ENCODE measurements at places on chromosomes 7 and 10. TPM values are rescaled to one million over a fixed set of nuclear protein-coding genes. Genes with fewer than 3 reads are reported as not detected.
A peak's percentile ranks its signal among the peaks of the same experiment; 100 is the strongest.

DNA sequence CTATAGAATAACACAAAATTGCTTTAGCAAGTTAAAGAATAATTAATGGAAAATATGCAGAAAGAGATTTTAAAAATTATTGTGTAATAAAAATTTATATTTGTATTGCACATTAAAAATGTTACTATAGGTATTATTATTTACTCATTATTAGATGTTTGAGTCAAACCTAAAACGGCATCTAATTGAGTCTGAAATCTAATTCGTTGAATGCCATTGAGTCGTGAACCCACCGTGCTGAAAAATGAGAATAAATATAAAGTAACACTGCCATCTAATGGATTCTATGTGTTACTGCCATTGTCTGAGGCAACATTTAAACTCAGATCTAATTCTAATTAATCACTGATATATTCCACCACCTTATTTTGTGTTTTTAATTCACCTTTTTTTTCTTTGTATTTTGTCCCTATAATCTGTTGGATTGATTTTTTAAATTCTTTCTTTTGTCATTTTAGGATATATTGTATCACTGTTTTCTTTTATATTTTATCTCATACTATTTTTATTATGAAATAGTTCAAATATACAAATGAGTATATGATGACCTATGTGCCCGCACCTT is 62.2 kb downstream of the SAMD9 start:
- no peak for DNase-seq

DNA sequence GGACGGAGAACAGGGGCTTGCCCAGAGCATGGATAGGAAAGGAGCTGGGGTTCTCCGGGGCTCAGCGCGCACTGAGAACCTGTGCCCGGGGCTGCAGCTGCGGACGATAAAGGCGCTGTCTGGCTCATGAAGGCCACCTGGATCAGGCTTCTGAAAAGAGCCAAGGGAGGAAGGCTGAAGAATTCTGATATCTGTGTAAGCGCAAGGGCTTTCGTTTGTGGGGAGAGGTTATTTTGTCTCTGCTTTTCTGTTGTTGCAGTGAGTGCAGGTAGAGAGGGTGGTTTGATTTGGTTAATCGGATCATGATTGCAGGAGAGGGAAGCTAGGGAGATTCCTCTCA is 250.5 kb downstream of the NSUN6 start:
- DNase-seq: no peak

- DNase-seq: no peak
These were observed 1.6 kb downstream of the SFMBT2 start for GRCh38 chr10:7409045-7409731.

DNA sequence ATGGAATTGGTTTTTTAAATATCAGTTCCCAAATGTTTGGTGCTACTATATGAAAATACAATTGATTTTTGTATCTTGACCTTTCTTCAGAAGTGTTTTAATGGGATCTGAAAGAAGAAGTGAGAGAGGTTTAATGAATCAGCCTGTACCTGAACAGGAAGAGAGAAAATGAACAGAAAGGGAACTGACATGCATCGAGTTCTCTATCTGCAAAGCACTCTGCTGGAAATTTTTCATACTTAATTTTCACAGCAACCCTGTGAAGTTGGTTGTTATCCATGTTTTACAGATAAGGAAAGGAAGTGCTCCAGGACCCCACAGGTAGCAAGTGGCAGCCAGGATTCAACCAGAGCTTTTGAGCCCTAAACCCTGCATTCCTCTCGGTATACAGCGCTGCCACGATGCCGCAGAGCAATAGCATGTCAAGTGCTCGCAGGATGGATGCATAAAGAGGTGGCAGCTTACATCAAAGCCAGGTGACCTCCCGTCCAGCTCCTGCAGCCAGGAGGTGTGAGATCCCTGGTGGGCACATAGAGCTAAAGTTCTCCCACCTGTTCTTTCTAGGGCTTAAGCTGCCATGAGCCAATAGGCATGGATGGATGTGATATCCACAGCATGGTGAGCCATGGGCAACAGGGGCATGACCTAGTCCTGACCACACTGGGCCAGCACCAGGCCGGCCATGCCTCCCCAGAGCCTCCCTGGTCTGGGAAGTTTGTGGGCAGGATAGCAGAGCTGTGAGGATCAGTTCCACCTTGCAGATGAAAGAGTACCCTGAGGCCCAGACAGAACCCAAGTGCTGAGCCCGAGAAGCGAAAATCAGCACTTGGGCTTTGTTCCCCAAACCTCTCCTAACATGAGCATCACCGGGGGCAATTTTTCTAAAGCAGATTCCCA is 57.2 kb downstream of the CALML3 start:
- DNase-seq: peak; percentile 35

DNA sequence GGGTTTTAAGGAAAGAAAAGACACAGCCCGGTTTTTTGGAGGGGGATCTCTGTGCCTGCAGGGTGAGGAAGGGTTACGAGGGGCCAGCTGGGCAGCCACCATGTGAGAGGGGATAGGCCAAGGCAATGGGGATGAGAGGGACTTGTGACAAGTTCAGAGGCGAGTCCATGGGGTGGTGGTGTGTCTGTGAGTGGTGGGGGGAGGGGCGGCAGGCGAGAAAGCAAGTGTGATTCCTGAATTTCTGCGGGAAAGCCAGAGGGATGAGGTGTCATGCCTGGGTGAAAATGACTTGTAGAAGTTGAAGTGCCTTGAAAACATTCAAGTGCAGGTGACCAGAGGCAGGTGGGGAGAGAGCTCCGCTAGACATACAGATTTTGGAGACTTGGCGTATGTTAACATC is 61.0 kb upstream of the RNF32 start:
- no peak for DNase-seq

DNA sequence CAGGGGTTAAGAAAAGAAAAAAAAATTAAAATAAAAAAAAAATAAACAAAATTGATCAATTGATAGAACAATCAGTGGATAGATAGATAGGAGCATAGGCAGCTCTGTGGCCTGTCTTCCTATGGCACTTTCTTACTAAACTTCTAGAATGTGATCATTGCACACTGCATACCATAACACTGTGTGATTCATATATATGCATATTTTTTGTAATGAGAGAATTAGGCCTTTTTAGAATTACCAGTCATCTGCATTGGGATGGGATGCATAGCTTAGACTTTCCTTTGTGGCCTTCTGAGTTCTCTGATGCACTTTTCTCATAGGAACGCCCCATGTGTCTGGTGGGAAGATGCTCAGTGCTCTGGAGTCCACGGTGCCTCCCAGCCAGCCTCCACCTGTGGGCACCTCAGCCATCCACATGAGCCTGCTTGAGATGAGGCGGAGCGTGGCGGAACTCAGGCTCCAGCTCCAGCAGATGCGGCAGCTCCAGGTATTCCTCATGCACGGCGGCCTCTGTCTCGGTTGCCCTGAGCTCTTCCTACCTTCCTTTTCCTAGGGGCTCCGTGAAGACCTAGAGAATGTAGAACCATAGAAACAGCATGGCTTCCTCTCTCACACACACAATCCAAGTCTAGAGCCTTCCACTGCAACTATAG is 222.5 kb downstream of the ARHGAP21 start:
- no peak for DNase-seq

GRCh38 chr7:41809529-41809939 is 106.6 kb upstream of the INHBA start:
- DNase-seq: no peak

DNA sequence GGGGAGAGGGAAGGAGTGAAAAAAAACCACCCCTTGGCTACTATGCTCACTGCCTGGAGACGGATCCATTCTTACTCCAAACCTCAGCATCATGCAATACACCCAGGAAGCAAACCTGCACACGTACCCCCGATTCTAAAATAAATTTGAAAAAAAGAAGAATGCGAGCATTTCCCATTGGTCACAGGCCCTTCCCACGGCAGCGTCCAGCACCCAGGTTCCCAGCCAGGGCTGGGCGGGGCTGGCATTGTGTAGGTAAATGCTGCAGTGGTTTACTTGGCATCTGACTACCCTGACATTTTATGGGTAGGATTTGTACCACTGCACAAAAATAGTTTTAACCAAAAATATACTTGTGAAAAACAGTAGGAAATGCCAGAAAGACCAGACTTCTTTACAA is 418.9 kb downstream of the DNAJB6 start:
- DNase-seq: no peak

DNA sequence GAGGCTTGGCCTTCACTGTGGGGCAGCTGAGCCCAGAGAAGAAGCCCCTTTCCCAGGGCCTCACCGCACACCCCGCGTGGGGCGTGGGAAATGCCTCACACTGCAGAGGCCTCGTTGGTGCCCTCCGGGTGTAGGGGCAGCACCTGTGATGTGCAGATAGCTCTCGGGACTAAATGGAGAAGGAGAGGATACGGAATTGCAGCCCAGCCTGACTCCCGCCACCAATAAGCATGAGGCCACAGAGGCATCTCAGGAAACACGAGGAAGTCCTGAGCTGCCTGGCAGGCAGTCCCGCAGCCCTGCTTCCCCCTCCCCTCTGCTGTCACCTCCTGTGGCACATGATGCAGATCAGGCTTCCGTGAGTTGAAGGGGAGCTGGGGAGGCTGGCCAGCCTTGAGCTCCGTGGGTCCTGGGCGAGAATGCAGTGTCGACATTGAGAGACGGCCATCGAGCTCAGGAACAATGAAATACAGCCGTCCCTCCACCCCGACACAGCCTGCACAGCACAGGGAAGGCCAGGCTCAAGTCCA is 59.6 kb upstream of the PPP2R2D start:
- peak; percentile 39 for DNase-seq

- DNase-seq: no peak
These were observed 1.1 kb downstream of the CCDC3 start for GRCh38 chr10:13000431-13000830.

DNA sequence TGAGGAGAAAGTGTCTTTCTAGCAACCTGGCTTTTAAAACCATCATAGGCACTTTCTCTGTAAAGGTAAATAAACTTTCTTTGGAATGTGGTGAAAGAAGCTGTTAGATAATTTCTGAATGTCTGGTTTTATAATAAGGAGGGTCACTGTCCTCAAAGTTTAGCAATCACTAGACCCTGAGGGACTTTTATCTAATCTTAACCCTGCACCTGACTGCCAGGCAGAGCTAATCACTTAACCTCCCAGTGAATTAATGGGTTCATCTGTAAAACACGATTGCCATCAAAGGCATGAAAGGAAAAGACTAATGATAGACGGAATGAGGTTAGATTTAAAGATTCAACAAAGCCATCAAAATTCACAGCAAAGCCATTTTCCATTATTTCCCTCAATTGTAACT is 553.8 kb downstream of the GRM8 start:
- no peak for DNase-seq

GRCh38 chr7:12771378-12771877 is 84.0 kb downstream of the ARL4A start:
- DNase-seq: no peak

DNA sequence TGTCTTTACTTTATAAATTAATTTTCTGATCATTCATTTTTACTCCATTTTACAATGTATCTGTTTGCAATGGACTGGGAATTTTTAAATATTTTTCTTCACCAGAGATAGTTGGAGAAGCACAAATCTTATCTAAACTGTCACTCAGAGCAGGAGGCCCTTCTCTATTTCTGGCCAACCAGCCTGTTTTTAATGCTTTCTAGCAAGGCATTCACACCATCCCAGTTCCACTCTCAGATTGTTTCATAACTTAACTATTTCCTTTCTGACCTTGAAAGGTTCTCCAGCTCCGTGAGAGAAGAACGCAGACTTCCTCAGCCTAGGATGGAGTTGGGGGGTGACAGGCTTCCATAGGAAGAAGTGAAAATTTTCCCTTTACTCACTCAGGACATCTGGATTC is 155.8 kb downstream of the SKIDA1 start:
- DNase-seq: no peak

DNA sequence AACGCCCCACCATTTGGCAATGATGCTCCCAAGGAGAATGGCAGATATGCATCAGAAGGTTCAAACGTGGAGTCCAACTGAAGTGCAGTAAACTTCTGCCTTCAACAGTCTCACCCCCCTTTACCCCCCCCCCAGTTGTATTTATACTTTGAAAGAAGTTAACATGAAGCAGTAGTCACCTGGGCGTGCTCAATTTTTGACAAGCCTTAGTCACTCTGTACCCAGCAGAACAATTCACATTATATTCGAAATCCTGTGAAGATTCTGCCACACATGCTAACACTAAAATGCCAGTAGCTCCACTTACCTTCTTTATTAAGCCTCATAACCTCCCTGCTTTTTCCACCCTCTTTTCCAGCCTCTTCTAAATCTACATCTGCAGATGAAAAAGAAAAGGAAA is 894 bp downstream of the ATXN7L1 start:
- DNase-seq: no peak

GRCh38 chr7:48782511-48782910 is 141.8 kb upstream of the CDC14C start:
- DNase-seq: no peak

DNA sequence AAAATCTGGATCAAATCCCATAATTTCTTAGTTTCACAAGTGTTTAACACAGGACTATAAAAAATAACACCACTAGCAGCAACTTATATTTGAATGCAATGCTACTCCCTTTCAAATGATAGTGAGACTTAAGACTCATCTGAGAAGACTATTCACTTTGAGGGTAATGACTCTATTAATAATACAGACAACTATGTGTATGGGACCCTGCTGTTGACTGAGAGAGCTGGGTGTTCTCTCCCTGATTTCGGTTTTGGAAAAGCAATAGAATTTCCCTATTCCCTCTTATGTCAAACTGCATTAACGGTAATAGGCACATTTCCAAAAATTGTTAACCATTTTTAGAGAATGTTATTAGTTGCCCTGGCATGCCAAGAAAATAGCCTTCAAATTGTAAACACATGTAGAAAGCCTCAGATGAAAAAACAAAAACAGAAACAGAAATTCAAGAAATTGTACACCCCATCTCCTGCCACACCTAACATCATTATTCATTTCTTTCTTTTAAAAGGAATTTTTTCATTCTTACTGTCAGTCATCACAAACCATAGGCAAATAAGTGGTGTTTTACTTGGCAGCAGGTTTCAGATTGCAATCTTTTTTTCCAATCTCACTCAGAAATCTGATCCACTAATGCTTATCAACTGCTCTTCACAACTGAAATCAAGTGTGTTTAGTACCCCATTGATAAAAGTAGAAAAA is 153.7 kb downstream of the TFPI2 start:
- no peak for DNase-seq

GRCh38 chr7:153390955-153391354 is 631.4 kb downstream of the ACTR3B start:
- no peak for DNase-seq

GRCh38 chr10:13056456-13057077 is 43.4 kb upstream of the OPTN start:
- no peak for DNase-seq

The RASA4 gene
- total RNA-seq: 40.9 TPM

The GARIN1A gene
- total RNA-seq: 2.4 TPM

The MKLN1 gene
- total RNA-seq: 45.4 TPM

The BAMBI gene
- 46.6 TPM for total RNA-seq

The VWDE gene
- 0.38 TPM for total RNA-seq

The PAX4 gene
- total RNA-seq: not detected
